8988T (cell line): ENCODE measurements at places on chromosomes 3 and 15.

GRCh38 chr3:113288881-113289280, 77.5 kb downstream of the BOC start:
- DNase-seq, result no peak

- DNase-seq, result no peak
Measured at GRCh38 chr3:140443806-140444205, 234.1 kb upstream of the TRIM42 start.

DNA sequence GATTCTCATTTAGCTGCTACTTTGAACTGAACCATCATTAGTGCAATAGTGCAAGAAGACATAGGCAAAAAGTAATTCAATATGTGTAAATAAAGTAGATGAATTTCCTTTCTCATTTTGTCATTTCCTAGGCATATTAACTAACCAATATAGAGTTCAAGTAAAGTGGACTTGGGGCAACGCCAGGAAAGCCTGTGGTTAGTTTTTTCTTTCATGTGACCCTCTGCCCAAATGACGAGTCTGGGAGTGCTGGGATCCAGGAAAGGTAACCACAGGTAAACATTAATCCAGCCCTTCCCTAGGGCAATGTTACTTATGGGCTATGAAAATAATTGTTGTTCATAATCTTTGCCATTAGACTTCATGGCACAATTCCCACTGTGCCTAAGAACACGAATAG, 181.0 kb downstream of the VPS13C start:
- DNase-seq, result no peak

DNA sequence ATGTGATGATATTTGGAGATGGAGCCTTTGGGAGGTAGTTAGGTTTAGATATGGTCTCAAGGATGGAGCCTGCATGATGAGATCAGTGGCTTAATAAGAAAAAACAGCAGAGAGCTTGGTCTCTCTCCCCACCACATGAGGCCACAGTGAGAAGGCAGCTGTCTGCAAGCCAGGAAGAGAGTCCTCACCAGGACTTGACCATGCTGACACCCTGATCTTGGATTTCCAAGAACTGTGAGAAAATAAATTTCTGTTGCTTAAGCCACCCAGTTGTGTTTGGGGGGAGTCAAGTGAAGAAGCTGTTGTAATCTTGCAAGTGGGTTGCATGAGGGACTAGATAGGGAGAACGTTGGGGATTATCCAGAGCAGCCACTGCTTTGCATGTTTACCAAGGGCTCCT, 62.3 kb upstream of the TNFAIP8L3 start:
- DNase-seq, result no peak

- no peak for DNase-seq
Measured at GRCh38 chr3:195082811-195083210, 188.1 kb downstream of the XXYLT1 start.

- no peak for DNase-seq
Measured at GRCh38 chr15:35491173-35491572, 54.8 kb downstream of the DPH6 start.

- DNase-seq, result peak; percentile 48
Measured at GRCh38 chr3:197736010-197736490, 654 bp downstream of the RUBCN start.

DNA sequence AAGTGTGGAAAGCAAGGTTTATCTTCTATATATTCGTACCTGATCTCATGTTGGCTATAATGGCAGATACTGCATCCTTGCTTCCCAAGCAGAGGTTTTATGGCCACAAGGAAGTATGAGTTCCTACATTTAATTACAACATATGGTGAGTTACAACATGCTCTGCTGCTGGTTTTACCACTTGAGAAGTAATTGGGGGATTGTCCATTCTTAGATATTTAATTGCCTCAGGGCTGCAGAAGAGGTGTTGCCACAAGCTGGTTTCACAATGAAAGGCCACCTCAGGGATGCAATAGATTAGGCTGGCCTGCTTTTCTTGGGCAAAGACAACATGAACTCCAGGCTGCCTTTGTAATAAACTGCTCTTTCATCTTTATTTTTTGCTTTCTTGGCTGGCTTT, 48.6 kb downstream of the RAP2B start:
- DNase-seq, result no peak

- DNase-seq, result no peak
Measured at GRCh38 chr15:93348711-93349545, 259.9 kb upstream of the RGMA start.

GRCh38 chr3:106745344-106746168, 631.7 kb upstream of the CCDC54 start:
- no peak for DNase-seq

DNA sequence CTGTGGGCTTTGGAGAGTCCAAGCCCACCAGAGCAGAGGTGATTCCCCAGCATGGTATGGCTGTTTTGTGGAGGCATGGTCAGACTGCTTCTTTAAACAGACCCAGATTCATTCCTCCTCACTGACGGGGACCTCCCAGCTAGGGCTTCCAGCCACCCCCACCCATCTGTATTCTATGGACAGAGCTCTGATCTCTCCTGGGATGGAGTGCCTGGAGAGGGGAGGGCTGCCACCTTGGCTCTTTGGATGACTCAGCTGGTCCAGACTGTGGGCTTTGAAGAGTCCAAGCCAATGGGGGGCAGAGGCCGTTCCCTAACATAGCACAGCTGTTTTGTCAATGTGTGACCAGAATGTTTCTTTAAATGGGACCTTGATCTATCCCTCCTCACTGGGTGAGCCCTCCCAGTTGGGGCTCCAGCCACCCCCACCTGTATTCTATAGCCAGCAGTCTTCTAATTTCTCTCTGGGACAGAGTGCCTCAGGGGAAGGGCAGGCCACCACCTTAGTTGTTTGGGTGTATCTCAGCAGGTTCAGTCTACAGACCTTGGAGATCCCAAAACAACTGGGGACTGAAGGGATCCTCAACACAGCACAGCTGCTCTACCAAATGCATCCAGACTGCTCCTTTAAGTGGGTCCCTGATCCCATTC, 122.0 kb upstream of the OSTN start:
- no peak for DNase-seq

GRCh38 chr15:41944313-41944940, 27.9 kb downstream of the EHD4 start:
- DNase-seq, result no peak

DNA sequence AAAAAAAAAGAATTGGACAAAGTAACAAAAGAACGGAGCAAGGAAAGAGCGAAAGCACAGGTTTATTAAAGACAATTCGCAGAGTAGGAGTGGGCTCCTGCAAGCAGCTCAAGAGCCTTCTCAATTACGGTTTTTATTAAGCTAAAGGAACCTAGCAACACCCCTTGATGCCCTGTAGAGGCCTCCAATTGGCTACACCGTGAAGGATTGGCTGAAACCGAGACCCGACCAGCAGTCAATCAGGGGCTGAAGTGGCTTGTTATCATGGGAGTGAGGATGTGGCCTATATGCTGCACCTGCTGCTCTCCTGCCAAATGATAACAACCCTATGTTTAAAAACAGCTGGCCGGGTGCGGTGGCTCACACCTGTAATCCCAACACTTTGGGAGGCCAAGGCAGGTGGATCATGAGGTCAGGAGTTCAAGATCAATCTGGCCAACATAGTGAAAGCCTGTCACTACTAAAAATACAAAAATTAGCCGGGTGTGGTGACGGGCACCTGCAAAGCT, 20.4 kb upstream of the AP3B2 start:
- no peak for DNase-seq

DNA sequence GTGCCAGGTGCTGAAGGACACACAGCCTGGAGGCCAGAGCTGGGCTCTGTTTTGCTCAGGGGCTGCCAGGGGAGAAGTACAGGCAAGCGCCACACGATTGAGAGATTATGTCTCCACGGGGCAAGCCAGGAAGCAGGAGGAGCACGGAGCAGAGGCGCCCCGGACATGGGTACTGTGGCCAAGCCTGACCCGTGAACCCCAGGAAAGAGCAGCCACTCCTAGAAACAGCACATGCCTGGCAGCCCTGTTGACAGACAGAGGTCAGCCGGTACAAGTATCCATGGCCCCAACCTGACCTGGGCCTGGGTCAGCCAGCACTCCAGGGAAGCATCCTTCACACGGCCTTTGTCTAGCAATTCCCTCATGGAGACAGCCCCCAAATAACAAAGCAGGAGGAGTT, 89.4 kb downstream of the ADAMTS17 start:
- no peak for DNase-seq
